NCI-H2029 (cell line): ENCODE measurements at places on chromosomes 6 and 20.

- no peak for DNase-seq
These were observed 344.6 kb downstream of the ZFAND3 start for GRCh38 chr6:38164131-38164481.

DNA sequence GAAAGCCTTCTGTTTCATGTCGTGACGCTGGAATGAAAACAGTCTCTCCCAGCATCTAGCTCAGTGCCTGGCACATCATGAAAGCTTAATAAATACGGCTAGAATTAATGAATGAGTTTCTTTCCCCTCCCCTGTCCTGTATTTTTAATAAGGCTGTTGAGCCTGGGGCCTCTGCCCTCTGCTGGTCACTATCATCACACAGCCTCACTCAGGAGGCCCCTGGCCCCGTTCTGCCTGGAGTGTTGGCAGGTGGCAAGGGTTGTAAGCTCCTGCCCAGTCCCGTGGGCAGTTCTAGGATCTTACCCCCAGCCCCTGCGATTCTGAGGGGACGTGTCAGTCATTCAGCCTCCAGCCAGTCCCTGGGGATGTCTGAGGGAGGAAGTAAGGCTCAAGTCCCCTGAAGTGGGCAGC is 41.4 kb downstream of the PHACTR3 start:
- DNase-seq, result no peak

- no peak for DNase-seq
These were observed 67.5 kb upstream of the GPR6 start for GRCh38 chr6:109910571-109910970.

DNA sequence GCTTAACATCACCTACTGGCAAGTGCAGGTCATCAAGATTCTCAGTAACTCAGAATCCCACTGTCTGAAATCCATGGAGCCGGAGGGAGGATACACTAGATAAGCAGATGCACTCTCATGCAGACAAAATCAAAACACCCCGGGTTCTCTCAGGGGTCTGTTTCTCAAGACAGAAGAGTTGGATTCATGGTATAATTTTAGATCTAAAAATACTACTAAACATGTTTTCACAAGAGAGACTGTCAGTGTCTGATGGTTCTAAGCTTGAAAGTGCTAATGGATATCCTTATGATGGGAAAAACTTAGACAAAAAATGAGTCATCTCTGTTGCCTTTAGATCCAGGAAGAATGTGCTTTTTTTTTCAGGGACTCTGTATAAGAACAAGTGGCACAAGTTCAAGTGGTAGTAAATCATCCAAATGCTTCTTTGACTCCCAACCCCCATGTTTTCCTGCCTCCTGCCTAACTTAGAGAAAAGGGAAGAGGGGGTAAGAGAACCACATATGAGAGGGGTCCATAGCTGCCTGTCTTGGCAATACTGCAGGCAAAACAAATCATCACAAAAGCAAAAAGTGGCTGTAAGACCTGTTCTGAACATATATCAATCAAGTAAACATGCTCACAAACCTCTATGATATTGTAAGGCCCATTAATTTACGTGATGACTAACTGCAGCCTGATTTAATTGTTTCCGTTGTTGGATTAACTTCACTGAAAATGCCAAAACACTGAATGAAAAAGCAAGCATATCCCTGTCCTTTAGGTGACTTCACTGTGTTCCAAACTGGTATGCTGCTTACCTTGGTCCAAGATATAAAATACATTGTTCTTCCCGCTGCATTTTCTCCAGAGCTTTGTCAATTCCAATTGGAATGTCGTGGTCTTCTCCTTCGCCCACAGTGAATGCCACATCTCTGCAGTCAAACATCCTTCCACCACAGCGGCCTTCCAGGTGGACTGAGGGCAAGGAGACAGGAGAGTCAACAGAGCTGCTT is 84.0 kb upstream of the TULP1 start:
- DNase-seq, result no peak

DNA sequence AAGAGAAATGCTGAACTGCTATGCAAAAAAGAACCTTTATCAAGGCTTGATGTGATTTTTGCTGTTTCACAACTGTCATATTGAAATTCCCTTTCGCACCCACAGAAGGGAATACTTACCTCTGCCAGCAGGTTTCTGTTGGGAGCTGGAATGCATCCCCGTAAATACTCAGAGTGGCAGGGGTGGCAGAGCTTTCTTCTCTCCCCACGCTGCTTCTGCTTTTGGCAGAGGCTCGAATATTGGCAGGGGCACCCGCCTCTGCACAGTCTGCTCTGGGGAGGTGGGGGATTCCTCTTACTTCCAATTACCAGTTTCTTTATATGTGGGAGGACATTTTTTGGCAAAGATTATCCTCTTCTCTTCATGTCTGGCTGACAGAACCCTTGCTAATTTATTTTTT is 28.4 kb downstream of the TMEM200A start:
- no peak for DNase-seq

- DNase-seq, result peak; percentile 2
These were observed 239.1 kb upstream of the CEP162 start for GRCh38 chr6:84466511-84466910.

DNA sequence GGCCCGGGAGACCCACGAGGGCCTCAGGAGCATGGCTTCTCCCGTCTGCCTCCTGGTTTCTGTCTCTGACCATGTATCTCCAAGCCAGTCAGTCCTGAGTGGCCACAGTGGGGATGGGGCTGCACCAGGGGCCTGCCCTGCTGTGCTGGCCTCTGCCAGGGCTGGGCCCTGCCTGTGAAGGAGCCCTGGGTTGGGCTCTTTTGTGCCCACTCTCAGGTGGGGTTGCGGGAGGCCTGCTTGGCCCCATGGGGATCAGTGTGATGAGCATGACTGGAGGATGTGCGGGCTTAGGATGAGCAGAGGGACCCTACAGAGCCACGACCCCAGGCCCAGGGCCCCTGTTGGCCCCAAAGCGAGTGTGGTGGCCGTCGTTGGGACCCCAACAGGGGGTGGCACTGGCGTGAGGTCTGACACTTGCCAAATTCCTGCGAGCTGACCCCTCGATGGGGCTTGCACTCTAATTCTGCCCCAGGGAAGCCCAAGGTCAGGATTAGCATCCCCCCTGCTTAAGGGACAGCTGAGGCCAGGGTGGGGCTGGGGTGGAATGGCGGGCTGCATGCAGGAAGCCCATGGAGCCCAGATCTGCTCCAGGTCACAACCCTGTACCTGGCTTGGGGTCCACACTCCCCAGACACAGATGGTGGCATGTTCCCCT is 90.0 kb upstream of the BHLHE23 start:
- no peak for DNase-seq

- no peak for DNase-seq
These were observed 88.3 kb upstream of the NT5E start for GRCh38 chr6:85361643-85362014.

GRCh38 chr6:93418033-93418407 is 1.3 kb downstream of the EPHA7 start:
- no peak for DNase-seq

DNA sequence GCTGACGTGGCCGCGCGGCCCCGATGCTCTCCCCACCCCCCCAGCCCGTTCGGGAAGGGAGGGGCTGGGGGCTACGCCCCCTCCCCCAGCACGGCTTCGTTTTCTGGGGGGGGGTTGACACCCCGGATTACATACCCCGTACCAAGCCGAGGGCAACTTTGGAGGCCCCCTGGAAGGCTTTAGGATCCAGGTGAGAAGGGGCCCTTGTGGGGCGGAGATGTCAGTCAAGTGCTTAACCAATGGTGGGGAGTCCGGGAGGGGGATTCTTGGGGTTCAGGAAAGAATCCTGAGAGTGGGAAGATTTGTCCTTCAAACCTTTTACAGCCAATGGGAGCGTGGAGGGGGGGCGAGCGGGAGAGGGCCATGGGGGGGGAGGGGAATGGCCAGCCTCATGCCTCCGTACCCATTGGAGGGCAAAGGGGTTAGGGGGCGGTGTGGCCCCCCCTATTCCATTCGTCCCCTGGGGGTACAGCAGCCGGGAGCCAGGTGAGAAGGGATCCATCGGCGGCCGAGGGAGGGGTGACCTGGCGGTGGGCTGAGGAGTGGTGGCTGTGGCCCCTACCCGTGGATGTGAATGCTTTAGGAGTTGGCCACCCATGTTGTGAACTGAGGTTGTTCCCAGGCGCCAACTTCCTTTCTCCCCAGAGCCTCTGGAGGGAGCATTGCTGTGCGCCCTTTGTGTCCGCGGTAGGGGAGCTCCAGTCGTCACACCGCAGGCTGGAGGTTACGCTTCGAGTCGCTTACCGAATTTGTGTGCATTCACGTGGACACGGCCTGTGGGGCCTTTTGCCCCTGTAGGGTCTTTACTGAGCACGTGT is 682 bp downstream of the BRD2 start:
- peak; percentile 72 for DNase-seq

DNA sequence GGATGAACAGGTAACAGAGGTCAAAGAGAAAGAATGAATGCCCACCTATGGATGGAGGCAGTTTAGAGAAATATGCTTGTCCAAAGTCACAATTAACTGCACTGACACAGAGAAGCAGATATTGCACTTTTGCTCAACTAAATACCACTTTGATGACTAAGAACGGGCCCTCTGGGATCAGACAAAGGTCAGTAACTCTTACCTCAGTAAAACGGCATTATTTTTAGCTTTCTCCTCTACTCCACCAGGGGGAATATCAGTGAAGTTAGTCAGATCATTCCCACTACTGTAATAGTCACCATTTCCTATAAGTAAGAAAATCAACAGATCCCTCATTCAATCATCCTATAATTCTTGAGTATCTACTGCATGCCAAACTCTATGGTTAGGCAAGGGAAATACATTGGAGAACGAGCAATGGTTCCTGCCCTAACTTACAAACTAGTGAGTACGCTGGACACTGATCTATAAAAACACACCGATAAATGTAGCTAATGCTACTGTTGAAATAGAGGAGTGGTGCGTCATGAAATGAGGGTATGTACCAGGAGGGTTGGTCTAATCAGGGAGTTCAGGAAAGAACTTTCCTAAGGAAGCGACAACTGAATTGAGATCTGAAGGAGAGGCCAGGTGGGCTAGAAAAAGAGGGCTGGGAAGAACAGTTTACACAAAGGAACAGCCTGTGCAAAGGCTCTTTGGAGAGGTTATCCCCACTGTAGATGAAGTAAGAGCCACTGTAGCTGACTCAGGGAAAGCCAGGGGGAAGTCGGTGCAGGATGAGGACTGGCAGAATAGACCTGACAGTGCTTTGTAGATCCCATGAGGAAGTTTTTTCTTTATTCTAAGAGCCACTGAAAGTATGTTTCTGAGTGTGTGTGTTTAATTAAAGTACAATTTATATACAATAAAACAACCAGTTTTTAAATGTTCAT is 9.2 kb downstream of the ECI2 start:
- DNase-seq, result no peak

DNA sequence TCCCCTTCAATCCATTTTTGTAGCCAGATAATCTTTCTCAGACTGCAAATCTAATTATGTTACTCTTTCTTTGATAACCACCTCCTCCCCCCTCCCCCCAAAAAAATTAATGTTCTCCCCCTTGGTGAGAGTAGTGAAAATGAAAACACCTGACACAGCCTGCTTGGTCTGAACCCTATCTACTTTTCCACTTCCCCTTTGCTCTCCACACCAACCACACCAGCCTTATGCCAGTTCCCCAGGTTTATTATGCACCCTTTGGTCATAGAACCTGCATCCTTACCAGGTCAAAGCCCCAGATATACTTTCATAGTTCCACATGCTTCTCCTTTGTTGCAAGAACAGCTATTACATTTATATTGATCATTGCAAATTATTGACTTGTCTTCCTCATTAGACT is 19.4 kb downstream of the PFDN4 start:
- DNase-seq, result no peak

GRCh38 chr6:166351715-166352285 is 9.5 kb upstream of the SFT2D1 start:
- peak; percentile 20 for DNase-seq

DNA sequence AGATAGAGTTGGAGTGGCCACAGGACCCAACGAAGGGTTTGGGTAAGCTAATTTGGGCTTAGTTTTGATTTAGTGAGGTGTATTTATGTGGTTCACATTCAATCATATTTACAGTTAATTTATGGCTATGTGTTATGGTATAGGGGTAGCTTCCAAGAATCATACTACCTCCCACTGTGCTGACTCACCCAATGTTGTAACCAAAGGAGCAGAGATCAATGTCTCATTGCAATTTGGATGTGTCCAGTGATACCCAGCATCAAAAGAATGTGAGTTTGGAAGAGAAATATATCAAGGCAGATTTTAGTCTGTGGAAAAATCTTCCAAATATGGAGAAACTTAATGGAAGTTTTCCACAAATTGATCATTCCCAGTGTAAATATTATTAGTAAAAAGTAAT is 25.3 kb upstream of the SMIM8 start:
- DNase-seq, result no peak

DNA sequence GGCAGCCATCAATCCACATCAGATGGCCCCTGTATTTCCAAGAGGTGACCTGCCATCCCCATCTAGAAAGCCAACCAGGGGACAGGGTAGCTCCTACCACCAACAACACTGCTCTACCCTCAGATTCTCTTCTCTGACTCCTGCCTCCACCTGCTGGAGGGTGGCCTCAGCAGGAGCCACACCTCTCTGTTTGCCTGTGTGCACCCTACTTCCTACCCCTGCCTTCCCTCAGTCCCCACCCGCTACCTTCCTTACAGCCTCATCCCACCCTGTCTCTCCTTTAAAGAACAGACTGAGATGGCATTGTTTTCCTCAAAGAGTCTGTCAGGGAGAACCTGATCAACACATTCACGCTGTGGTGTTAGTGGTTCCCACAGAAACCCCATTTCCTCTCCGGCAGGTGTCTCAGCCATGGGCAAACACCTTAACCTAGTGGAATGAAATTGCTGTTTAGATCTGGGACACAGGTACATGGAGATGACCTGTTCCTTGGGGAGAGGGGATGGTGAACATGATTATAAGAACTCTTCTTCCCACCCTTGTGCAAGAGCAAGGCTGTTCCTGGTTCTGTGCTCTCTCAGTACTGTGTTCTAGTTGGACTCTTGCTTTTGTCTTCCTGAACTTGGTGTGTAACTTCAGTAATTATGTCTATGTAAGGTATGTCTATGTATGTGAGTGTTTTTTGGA is 1.8 kb downstream of the ENTPD6 start:
- no peak for DNase-seq

DNA sequence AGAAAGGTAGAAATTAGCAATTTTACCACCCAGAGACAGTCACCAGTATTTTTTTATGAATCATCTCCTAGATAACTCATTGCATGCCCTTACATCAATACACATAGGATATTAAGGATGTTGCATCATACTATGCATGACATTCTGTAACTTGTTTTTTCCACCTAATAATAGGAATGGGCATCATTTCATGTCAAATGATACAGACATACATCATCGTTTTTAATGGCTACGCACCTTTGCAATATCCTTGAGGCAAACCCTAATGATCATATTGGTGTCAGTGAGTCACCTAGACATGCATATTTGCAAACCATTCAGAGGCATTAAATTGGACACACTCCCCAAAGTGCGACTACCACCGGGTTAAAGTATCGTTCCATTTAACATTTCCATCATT is 309.7 kb upstream of the AGPAT4 start:
- DNase-seq, result no peak
